ENCODE measurements at places on chromosomes 16 and 17.

DNA sequence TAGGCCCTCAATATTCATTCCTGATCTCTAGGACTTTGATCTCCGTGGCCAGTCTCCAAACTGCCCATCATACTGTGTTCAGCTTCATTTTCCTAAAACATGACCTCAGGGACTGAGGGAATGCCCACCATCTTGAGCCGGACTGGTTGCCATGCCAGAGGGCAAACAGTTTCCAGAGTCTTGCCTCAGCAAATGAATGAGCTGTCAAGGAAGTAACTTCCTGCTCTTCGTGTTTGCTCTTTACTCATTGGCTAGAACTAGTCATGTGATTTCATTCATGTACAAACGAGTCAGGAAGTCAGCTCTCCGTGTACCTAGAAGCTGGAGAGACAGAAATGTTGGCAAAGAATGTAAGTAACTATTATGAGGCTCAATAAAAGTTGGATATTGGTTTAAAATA lies 50.2 kb downstream of the ANKFN1 start:
- DNase-seq = peak; percentile 50

- no peak for DNase-seq
Measured at GRCh38 chr16:86002178-86002900, 103.4 kb downstream of the IRF8 start.

DNA sequence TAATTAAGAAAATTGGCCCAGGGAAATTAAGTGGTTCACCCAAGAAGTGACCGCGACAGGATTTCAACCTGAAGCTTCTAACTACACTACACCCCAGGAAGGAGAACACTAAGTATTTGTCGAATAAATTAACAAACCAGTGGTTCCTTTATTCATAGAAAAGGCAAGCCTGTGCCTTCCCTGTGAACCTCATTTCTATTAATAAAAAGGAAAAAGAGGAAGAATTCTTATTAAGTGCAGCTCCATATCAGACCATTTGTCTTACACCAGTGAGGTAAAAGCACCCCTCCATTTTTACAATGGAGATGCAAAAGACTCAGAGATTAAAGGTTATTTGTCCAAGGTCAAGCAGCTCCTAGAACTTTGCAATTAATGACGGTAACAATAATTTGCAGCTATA lies 1.7 kb downstream of the COPS3 start:
- DNase-seq = no peak

DNA sequence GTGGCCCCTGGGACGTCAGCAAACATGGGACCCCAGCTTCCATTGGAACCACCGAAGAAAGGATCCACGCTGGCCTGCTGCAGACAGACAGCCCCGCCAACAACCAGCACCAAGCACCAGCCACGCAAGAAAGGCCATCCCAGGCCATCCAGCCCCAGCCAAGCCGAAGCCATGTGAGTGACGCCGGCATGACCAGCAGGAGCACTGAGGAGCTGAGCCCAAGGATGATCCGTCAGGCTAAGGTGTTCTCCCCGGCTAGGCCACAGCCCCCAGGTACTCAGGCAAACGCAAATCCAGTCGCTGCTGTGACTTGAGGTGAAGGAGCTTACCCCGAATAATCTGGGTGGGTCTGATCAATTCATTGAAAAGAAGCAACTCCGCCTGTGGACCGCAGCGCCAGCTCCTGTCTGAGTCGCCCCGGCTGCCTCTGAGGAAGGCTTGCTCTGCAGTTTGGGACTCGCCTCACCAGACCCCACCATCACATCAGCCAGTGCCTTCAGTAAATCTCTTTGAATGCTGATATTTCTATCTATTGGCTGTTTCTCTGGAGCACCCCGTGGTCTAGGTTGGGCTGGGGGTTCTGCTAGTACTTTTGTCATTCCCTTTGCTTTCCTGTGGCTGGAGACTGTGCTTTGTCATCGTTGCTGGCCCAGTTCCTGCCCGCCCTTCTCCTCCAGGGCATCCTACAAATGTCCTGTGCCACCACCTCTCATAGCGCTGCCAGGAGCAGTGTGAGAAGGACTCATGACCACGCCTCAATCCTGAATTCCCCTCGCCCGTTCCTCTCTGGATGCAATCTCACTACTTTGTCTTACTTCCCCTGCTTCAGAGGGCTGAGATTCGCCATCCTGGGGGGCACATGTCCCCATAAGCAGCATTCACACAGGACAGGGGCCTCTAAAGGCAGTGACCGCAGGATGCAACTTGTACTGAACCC lies 8.1 kb upstream of the CBX2 start:
- DNase-seq = no peak

DNA sequence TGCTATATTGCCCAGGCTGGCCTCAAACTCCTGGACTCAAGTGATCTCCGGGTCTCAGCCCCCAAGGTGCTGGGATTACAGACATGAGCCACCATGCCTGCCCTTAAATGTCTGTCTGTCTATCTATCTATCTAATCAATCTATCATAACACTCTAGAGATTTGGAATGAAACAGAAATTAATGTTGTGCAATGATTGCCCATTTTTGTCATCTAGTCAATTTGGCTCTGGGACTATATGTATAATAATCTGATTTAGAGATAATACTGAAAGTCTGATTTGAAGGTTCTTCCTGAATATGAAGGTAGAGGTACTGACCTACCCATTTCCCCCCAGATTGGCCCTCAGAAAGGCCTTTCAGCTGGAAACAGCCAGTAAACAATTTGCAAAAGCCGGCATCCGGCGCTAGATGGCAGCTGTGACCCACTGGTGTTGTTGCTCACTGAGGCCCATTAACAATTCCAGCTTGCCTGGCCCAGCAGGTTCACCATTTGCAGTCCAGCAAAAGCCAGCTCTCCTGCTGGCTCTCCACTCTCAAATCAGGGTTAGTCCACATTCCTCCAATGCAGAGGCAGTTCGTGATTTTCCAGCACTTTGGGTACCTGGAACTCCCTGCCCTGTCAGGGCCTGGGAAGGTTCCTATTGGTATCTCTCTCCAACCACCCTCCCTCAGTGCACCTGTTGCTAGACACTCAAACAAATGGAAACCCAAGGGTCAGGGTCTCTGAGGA lies 22.9 kb upstream of the C16orf87 start:
- peak; percentile 34 for DNase-seq

DNA sequence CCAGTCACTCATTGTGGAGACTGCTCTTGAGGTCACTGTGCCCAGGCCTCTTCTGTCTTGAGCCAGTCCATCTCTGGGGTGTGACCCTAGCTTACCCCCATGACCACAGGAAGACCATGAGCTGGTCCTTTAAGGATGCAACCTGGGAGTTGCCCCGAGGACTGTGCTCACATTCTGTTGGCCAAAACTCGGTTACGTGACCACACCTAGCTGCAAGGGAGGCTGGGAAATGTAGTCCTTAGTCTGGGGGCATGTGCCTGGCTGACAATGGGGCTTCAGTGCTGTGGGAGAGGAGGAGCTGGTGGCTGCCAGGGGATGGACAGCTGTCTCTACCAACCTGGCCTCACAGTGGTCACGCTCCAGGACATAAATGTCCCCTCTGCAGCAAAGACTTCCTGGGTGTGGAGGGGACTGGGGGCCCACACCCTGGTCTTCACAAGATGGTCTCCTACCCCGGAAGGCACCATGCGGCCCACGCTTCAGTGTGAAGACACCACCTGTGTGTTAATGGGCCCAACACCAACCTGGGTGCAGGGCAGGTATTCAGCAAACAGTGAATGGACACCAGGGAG lies 55.4 kb downstream of the JPH3 start:
- DNase-seq = no peak

GRCh38 chr17:32609085-32609484 lies 122.3 kb downstream of the CDK5R1 start:
- no peak for DNase-seq

GRCh38 chr16:66502020-66502913 lies 47.7 kb downstream of the TK2 start:
- DNase-seq = no peak

DNA sequence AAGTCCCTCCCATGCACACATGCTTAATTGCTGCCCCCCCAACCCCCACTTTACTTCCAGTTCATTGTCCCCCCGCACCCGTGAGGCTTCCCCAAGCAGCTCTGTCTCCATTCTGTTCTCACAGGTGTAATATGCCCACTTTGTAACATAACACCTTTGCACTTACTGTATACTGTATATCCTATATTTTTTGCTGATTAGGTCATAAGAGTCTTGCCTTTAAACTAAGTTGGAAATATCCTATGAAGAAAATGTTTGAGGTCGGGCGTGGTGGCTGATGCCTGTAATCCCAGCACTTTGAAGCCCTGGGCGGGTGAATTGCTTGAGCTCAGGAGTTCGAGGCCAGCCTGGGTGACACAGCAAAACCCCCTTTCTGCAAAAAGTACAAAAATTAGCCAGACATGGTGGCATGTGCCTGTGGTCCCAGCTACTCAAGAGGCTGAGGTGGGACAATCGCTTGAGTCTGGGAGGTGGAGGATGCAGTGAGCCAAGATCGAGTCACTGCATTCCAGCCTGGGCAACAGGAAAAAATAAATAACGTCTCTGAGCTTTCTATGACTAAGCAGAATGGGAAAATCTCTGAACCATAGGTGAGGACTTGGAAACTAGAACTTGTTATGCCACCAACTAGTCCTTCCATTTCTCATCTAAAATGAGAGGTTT lies 76.1 kb downstream of the TNRC6C start:
- DNase-seq = no peak

DNA sequence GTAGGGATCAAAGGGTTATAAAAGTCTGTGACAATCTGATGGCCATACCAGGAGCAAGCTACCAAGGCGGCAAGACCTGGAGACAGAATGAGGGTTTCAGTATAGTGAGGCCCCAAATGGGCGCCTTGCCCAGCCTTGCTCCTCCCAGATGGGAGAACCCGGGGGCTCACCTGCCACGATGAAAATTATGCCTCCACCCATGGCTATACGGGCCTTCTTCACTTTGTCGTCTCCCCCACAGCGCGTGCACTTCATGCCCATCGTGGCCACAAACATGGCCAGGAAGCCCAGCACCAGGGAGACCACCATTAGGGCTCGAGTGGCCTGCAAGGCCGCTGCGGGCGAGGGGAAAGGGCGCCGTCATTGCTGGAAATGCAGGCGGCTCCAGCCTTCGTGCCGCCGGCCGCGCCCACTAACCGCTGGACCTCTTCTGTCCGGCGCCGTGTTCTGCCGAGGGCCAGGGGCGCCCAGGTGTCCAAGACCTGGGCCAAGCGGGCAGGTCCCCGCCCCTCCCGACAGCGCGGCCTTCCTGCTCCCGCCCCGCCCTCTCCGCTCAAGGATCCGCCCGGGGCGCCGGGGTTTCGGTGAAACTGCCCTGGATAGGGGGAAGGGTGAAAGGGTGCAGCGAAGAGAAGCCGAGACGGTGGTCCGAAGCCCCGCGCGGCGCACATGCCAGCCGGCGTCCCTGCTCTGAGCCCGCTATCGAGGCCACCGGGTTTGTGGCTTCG lies 1.5 kb downstream of the CLDN7 start:
- DNase-seq = peak; percentile 27

GRCh38 chr16:51458356-51459140 lies 307.5 kb upstream of the SALL1 start:
- DNase-seq = no peak

DNA sequence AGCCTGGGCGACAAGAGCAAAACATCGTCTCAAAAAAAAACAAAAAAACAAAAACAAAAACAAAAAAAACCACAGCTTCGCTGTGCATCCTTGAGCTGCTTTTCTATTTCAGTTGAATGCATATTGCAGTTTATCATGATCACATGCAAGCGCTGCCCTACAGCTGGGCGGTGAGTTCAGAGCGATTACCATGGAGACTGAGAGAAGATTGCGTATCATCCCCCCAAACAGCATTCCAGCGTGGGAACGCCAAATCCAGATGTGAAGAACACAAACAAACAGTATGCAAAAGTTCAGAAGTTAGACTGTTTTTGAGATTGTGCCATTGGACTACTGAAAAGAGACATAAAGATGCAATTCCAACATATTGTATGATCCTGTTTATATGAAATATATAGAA lies 15.1 kb upstream of the SLC52A1 start:
- no peak for DNase-seq

DNA sequence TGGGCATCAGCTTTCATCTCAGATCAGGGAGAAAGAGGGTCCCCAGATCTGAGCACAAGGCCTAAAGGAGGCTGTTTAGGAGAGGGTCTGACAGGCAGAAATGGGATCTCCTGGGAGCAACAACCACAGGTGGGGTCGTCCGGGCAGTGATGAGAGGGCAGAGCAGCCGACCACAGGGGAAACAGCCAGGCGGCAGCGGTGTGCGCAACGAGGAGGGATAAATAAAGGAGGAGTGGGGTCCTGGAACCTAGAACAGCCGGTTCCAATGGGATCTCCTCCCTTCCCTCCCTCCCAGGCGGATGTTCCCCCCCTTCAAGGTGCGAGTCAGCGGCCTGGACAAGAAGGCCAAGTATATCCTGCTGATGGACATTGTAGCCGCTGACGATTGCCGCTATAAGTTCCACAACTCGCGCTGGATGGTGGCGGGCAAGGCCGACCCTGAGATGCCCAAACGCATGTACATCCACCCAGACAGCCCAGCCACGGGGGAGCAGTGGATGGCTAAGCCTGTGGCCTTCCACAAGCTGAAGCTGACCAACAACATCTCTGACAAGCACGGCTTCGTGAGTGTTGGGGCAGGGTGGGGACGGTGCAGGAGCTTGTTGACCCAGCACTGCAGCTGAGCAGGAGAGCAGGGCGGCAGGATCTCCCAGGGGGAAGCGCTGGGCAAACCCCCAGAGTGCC lies 1.9 kb downstream of the TBX2 start:
- DNase-seq = no peak

DNA sequence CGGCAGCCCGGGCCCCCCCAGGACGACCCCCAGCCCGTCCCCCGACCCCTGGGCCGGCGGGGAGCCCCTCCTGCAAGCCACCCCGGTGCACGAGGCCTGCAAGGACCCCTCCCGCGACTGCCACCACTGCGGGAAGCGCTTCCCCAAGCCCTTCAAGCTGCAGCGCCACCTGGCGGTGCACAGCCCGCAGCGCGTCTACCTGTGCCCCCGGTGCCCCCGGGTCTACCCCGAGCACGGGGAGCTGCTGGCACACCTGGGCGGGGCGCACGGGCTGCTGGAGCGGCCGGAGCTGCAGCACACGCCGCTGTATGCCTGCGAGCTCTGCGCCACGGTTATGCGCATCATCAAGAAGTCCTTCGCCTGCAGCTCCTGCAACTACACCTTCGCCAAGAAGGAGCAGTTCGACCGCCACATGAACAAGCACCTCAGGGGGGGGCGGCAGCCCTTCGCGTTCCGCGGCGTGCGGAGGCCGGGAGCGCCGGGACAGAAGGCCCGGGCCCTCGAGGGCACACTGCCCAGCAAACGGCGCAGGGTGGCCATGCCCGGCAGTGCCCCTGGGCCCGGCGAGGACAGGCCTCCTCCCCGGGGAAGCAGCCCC lies 15.6 kb upstream of the ZFPM1 start:
- DNase-seq = peak; percentile 23

- no peak for DNase-seq
Measured at GRCh38 chr16:2912330-2913199, 834 bp downstream of the FLYWCH1 start.
